ENCODE measurements at places on chromosomes 7 and 10.

GRCh38 chr7:73699370-73700068 is 16.1 kb downstream of the BUD23 start:
- DNase-seq: no peak

GRCh38 chr7:83930262-83930661 is 264.3 kb downstream of the SEMA3A start:
- no peak for DNase-seq

DNA sequence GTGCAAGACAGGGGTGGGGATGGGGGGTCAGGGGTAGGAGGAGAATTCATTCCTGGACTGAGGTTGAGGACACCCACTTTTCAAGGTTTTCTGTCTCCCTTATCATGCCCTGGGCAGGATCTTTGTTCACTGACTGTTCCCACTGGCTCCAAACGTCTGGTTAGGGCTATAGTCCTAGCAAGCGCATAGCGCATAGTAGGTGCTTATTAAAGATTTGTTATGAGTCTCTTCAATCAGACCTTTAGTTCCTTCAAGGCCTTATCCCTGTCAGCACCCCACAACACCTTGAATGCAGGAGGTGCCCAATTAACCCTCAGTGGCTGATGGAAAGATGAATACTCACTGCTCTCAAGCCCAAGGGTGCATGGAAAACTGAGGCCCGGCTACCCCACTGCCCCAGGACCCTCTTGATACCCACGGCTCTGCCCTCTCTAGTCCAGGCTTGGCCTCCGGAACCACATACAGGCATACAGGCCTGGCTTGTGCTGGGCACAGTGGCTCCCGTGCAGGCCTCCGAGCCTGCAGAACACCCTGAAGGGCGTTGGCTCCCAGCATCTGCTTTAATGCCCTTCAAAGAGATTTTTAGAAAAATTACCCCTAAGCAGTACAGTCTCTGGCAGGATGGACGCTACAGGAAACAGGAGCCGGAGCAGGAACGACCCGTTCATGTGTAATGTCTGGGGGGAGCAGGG is 177.7 kb downstream of the SH3PXD2A start:
- no peak for DNase-seq

GRCh38 chr7:111290982-111291381 is 200.1 kb downstream of the LRRN3 start:
- DNase-seq: no peak

DNA sequence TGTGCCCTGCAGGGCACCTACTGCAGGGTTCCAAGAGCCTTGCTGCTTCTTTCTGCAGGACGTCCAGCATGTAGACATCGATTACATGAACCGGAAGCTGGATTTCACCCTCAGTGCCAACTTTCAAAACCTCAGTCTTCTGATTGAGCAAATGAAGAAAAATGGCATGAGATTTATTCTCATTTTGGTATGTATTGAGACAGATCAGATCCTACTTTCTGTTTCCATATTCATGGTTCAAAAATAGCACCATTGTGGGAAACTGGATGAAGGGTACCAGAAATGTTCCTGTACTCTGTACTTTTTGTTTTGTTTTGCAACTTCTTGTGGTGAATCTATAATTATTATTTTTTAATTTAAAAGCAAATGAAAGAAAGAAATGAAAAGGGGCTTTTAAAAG is 64.1 kb downstream of the MGAM2 start:
- DNase-seq: no peak

DNA sequence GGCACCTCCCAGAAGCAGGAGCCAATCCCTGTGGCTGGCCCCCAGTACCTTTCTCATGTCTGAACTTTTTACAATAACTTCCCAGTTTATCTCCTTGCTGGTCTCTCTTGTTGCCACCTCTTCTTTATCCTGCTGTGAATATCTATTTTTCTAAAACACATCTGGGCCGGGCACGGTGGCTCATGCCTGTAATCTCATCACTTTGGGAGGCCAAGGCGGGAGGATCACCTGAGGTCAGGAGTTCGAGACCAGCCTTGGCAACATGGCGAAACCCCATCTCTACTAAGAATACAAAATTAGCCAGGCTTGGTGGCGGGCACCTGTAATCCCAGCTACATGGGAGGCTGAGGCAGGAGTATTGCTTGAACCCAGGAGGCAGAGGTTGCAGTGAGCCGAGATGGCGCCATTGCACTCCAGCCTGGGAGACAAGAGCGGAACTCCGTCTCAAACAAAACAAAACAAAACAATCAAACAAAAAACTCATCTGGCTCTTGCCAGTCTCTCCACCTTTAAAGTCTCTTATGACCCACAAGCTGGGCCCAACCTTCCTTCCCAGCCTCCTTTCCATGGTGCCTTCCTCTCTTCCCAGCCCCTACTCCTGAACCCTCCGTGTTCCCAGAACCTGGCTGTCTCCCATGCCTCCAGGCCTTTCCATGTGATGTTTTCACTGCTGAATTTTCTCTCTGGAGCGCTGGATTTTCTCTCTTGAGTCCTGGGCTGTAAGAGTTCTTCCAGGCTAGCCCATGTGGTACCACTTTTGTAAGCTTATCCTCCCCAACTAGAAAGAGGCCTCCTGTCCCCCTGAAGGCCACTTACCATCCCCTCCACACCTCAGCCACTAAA is 51.3 kb downstream of the HIP1 start:
- DNase-seq: no peak

- no peak for DNase-seq
These were observed 7.3 kb downstream of the ASB13 start for GRCh38 chr10:5658871-5659618.

GRCh38 chr10:30185916-30186315 is 126.5 kb upstream of the JCAD start:
- no peak for DNase-seq

GRCh38 chr7:117619681-117620080 is 139.9 kb downstream of the CFTR start:
- no peak for DNase-seq

GRCh38 chr10:61125560-61126170 is 181.7 kb upstream of the RHOBTB1 start:
- no peak for DNase-seq

GRCh38 chr7:84722086-84722485 is 464.8 kb downstream of the SEMA3D start:
- DNase-seq: no peak

DNA sequence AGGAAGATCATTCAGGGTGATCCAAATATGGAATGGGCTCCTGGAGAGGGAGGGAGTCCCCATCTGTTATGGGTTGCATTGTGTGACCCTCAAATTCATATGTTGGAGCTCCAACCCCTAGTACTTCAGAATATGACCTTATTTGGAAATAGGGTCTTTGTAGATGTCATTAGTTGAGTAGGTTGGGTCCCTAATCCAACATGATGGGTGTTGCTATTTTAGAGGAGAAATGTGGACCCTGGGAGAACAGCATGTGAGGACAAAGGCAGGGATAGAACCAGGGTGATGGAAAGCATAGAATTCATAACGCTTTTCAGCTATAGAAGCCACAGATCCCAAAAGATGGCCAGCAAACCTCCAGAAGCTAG is 91.5 kb upstream of the SMNDC1 start:
- no peak for DNase-seq

GRCh38 chr7:94250124-94250523 is 144.6 kb upstream of the COL1A2 start:
- DNase-seq: no peak

DNA sequence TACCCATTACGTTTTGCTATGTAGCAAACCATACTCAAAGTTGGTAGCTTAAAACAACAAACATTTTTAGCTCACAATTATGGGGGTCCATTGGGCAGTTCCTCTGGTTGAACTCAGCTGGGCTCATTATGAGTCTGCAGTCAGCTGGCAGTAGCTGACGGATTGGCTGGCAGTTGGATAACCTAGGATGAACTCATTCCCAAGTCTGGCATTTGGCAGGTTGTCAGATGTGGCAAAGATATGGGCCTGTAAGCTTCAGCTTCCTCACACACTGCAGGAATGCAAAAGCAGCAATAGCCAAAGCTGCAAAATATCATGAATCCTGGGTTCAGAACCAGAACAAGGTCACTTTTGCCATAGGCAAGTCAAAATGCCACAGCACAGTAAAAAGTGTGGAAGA is 412.2 kb upstream of the SORCS1 start:
- no peak for DNase-seq

DNA sequence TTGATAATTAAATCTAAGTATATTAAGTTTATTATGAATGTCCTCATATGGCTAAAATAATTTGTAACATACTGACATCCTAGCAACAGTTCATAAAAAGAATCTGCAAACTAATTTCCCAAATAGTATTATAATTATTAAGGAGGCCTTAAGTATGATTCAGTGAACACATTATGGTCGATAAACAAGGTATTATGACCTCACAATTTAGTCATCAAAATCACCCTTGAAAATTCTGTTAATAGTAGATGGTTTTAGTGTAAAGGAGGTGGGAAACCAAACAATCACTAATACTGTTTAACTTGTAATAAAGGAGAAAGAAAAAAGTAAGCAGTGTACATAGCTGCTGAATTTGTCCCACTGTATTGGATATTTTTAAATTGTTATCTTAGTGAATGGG is 2.1 kb downstream of the ETV1 start:
- DNase-seq: no peak

GRCh38 chr7:116588641-116589594 is 64.1 kb downstream of the CAV1 start:
- DNase-seq: no peak

GRCh38 chr10:43120116-43120928 is 17.9 kb upstream of the CSGALNACT2 start:
- DNase-seq: no peak

DNA sequence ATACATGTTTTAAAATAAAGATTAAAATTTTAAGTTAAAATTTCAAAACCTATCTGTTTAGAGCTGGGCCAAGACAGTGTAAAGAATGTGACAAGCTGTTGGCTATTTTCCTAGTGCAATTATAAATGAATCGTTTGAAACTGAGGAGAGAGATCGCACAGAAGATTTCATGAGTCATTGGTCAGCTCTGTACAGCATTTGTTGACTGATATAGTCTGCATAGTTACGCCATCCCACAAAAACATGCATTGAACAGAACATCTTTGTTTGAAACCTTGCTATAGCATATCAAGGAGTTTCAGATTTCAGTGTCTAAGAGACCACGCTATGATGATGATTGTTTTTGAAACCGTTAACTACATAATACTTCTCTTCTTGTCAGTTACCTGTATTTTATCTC is 1.3 kb upstream of the C10orf67 start:
- no peak for DNase-seq

- no peak for DNase-seq
These were observed 428.4 kb upstream of the TEX47 start for GRCh38 chr7:89223900-89224395.

DNA sequence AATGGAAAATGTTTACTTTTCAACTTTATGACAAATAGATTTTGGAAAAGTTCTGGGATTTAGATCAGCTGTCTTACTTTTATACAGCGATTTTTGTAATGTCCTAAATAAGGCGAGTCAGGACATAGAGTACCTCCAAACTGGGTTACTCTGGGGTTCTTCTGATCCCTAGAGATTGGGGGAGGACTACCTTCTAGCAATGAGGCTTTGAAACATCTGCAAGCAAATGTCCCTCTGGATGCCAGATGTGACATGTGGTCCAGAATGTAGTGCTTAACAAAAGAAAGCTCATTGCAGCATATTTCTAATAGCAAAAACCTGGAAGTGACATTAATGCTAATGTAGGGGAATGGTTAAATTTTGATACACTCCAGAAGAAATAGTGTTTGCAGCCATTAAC is 36.1 kb downstream of the ABRAXAS2 start:
- no peak for DNase-seq

DNA sequence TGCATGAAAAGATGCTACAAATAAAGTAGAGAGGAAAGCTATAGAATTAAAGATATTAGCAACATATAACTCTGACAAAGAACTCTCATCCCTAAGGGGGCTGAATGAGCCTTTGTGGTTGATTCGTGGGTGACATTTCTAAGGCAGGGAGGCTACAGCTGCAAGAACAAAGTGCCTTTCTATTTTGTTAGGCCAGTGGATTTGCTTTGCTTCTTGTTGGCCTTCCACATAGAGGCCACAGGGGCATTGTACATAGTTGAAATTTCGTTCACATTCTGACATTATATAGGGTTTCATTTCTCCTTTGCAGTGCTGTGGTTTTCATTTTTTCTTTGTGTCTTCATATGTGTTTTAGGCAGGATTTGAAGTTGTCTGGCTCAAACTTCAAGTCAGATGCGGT is 819.2 kb upstream of the C7orf33 start:
- DNase-seq: no peak

GRCh38 chr10:72445851-72446250 is 91.1 kb upstream of the DNAJB12 start:
- DNase-seq: no peak

DNA sequence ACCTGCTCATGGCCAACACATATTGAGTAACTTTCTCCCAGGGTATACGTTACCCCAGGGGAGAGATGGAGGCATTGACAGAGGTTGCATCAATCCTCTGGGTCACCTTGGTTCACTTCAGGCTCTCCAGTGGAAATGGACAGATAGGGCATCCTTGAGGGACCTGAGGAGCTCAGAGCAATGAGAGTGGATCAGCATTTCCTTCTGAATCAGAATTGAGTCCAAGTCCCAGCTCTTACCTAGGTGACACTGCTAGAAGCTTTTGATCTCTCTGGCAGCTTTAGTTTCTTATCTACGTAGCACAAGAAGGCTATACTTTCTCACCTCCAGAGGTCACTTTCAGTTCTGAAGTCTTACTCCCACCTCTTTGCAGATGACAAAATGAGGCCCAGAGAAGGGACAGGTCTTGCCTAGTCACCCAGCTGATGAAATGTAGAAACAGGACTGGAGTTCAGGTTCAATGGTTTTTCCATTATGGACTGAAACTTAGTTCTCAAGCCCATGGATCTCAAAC is 35.2 kb downstream of the PANK1 start:
- DNase-seq: peak; percentile 4

- no peak for DNase-seq
These were observed 431.6 kb upstream of the GALNT17 start for GRCh38 chr7:70700055-70700940.

DNA sequence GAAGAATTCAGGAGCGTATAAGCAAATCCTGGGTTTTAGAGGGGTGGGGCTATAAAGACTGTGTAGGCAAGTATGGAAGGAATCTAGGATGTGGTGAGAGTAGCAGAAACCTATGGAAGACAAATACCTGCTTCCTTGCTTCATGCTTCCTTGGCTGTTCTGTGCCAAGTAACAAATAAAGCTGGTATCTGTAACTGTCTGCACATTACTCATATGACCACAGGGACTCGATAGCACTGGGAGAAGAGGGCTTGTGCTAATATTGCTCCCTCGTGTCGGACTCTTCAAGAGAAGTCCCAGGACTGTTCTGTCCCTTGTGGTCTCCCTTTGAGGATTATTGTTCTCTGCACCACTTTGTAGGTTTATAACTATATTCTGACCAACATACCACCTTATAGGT is 11.5 kb upstream of the GIMAP7 start:
- no peak for DNase-seq

- DNase-seq: peak; percentile 44
These were observed 17.5 kb downstream of the ATP6V1F start for GRCh38 chr7:128879939-128880746.

All from stimulated activated CD4-positive, alpha-beta T cell treated with anti-CD3 and anti-CD28 coated beads, Interleukin-15, amount 100 ng/mL, for 24 hours (primary cell).